ENCODE measurements at places on chromosomes 2 and 18.

- DNase-seq, result no peak
Observed at GRCh38 chr2:58521803-58522554, 280.9 kb upstream of the FANCL start.

- DNase-seq, result no peak
Observed at GRCh38 chr18:4270016-4270415, 185.1 kb downstream of the DLGAP1 start.

GRCh38 chr2:158228943-158229508, 127.3 kb downstream of the UPP2 start:
- DNase-seq, result no peak

GRCh38 chr2:187024739-187025138, 175.8 kb upstream of the ZSWIM2 start:
- DNase-seq, result no peak

DNA sequence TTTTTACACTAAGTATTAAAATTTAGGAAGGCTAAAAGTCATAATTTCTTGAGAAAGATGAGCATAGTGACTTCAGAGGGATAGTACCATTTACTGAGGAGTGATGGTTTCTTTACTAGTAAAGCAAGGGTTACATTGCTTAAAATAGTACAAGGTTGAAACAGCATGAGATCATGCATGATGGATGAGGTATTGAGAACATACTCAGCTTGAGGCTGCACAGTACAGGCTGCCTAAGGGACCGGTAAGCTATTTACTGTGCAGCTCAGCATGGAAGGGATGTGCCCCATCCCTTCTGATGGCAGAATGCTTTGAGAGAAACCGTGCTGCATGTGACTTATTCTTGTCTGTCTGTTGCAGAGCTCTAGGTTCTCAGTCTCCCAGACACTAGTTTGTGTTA, 122.1 kb downstream of the EML6 start:
- DNase-seq, result no peak

DNA sequence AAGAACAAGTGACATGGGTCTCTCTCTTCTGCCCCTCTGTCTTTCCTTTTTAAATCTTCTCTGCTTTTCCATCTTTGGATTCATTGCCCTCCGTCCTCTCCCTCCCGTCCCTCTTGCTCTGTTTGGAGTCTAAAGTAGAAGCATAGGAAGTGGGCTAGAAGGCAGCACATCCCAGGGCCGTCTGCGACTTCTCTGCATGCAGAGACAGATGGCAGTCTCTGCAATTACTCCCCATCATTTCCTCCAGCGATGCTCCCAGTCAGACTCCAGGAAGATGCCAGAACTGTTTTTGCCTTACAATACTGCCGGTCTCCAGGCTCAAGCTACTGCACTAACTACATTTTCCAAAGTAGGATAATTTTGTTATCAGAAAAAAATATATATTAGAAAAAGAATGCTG, 35.2 kb upstream of the LPIN2 start:
- DNase-seq, result no peak

DNA sequence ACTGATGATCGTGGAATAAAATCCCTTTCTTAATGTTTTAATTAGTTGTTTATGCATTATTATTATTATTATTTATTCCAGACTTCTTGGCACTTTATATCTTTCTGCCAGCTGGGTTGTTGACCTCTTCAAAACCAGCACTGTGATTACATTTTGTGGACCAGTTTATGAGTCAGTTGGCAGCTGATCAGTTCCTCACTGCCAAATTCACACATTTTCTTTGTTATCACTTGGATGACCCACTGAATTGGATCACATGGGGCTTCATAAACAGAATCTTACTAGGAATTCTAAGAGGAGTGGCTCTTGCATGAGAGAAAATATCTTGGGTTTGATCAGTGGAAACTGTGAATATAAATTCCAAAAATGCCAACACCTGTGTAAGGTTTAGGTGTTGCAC, 321.8 kb upstream of the SPRED2 start:
- no peak for DNase-seq

DNA sequence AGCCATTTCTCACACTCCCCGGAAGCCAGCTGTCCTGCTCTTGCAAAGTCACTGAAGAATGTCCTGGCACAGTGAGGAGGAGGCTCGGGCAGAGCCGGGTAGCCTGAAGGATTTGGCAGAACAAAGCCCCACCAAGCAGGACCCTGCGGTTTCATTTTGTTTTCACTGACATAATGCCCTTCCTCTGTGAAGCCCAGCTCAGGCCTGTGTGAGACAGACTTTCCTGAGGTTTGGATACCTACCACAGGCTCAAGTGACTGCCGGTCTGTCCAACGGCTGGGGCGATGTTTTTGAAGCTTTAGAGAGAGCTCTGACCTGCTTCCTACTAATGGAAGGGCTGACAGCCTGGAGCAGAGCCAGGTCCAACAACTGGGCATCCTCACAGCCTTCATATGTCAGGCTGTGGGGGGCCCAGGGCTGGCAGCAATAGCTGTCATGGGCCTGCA, 99.8 kb upstream of the FZD7 start:
- DNase-seq, result no peak

- DNase-seq, result no peak
Observed at GRCh38 chr2:112848833-112849232, 12.3 kb upstream of the IL1B start.

GRCh38 chr2:217438821-217439220, 564.0 kb downstream of the TNS1 start:
- DNase-seq, result no peak

DNA sequence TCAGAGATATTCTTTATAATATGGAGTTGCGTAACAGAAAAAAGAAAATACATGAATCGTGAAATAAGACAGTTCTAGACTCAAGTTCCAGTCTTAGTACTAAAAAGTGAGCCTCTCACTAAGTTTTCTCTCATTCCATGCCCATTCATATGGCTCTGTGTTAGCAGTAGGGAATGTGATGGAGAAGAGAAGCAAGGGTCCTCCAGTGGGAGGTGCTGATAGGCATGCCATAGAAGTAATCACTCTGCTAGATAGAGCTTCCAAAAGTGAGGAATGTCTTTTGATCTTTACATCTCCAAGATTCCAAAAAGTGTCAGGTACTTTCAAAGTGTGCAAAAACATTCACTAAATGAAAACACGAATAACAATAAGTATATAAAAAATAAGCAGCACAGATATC, 678.4 kb downstream of the DCDC2C start:
- no peak for DNase-seq

GRCh38 chr2:236711440-236711839, 141.8 kb downstream of the ACKR3 start:
- DNase-seq, result no peak

DNA sequence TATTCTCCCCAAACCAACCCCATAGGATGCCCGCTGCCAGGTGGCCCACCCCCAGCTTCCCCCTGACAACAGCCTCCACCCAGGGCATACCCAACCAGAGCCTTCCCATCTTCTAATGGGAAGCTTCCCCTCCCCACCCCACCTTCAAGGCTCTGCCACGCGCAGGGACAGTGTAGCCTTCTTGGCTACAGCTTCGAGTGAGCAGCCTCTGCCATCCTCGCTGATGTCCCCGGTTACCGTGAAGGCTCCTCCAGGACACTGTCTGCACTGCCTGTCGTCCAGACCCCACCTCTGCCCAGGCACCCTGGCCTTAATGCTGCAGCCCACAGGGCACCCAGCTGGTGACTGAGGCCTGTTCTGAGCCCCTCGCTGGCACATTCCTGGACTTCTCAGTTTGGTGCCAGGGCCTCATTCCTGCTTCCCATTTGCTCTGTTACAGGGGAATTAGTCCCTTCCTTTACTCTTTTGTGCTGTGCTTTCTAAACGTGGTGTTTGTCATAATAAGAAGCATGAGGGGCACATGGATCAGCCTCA, 13.0 kb upstream of the ADNP2 start:
- DNase-seq, result no peak

- no peak for DNase-seq
Observed at GRCh38 chr2:167438206-167438605, 549.9 kb downstream of the XIRP2 start.

DNA sequence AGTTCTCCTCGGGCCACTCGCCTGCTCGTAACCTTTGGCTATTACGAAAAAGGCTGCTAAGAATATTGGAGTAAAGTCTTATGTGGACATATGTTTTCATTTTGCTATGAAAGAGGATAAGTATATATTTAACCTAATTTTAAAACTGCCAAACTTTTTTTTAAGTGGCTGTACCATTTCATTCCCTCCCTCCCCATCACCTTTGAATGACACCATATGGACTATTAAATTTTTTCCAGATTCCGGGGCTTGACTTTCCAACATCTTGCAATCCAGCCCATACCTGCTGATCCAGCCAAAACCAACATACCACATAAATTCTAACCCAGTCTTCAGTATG, 31.5 kb downstream of the REEP1 start:
- no peak for DNase-seq

Data from activated naive CD8-positive, alpha-beta T cell treated with anti-CD3 and anti-CD28 coated beads for 36 hours (primary cell).